Cerebellum (tissue), 4 donors: ENCODE measurements at places on chromosomes 1 and 21.

DNA sequence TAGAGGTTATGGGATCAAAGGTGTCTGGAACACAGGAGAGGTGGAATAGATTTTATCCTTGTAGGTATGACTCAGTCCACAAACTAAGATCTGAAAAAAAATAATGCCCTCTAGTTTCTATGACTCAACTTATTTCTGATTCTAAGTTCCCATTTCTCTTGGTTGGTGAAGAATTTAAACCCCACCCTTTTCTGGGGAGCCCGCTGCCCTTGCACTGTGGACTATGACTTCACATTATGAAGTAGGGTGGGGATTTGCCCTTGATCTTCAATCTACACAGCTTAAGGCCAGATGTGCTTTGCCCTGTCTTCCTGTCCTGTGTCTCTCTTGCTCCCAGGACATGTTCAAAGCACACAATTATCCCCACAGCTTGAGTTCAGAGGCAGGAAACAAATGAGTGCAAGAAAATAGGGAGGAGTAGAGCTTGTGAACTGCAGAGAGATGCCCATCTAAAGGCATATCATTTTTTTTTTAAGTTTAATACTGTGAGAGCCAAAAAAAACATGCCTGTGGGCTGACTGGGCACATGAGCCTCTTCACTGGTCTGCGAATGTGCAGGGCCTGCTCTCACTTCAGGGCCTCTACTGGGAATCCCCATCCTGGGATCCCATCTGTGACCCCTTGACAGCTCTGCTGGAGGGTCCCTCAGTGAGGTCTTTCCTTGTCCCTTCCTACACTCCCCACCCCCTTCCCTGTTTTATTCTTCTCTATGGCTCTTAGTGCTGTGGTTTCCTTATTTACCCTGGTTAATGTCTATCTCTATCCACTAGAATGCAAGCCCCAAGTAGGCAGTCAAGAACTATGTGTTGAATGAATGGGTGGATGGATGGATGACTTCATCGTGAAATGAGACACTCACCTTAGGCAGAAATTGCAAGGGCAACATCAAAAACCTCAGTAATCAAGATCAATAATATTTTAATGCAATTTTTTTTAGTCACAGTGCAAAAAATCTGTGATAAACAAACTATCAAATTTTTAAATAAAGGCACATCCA, 61.5 kb downstream of the CD58 start:
- no peak for DNase-seq

GRCh38 chr1:225919906-225920305, 4.1 kb downstream of the PYCR2 start:
- DNase-seq, result peak; percentile 17

DNA sequence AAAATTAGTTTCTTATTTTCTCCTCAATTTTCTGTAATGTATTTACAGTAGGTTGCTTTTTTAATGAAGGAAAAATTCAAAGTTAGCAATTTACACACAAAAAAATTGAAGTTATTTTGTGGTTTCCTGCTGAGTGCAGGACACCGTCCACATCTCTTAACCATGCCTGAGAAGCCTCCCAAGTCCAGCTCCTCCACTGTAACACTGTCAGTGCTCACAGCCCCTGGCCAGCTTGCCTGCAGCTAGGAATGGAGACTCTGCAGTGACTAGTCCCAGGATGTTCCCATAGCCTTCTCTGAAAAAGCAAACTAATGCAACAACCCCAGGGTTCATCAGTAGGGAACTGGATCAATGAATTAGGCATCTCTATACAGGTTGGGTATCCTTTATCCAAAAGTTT, 3.5 kb downstream of the A3GALT2 start:
- DNase-seq, result no peak

DNA sequence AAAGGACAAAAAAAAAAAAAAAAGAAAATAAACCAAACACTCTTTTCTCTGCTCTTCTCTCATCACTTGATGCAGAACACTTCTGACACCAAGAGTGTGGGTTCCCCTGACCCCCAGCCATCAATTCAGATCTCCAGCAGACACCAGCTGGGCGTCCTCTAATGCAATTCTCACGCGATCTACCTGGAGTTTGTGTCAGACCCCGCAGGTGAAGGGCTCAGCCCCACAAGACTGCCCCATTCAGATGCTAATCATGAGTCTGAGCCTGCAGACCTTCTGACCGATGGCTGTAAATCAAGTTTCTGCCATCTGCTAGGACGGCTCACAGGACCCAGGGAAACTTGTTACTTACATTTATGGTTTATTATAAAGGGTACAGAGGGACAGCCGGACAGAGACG, 133.6 kb upstream of the C1orf174 start:
- DNase-seq, result no peak

DNA sequence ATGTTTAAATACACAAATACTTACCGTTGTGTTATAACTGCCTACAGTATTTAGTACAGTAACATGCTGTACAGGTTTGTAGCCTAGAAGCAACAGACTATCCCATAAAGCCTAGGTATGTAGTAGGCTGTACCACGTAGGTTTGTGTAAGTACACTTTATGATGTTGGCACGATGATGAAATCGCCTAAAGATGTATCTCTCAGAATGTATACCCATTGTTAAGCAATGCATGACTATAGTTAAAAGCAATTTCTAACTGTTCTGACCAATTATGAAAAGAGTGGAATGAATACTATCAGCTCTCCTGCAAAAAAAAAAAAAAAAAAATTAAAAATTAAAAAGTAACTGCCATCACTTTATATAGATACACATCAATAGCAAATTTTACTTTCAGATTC, 11.4 kb downstream of the HP1BP3 start:
- no peak for DNase-seq

- DNase-seq, result no peak
Measured at GRCh38 chr21:15190837-15191236, 126.0 kb upstream of the NRIP1 start.

DNA sequence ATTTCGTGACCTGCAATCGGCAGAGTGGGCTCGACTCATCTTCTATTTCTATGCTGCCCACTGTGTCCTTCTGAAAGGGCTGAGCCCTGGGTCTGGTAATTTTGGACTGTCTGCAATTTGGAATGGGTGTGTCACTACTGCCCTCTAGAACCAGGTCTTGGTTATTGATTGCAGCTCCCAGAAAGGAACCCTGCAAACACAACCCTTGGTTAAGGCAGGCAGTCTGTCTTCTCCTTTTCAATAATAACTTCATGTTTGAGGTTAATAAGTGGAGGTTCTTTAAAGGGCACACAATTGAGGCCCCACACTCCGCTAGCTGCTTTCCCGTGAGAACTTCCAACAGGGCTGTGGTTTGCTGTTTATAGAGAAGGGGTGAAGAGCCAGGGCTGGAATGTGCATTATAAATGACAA, 79.9 kb upstream of the LYST start:
- DNase-seq, result peak; percentile 60

DNA sequence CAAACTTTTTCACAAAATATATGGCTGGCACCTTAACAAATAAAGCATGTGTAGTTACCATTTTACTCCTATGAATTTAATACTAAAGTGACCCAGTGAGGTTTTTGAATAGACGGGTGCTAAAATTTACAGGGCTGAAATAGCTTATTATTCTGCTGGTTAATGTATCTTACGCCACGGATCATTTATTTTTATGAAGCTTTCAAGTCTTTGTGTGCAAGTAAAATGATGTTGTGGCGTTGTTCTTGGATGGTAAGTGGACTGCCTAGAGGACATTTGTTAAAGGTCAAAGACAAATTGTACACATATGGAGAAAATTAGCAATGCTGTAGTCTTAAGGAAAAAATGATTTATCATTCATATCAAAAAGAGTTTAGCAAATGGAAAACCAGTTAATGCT, 22.8 kb downstream of the INSL5 start:
- no peak for DNase-seq

DNA sequence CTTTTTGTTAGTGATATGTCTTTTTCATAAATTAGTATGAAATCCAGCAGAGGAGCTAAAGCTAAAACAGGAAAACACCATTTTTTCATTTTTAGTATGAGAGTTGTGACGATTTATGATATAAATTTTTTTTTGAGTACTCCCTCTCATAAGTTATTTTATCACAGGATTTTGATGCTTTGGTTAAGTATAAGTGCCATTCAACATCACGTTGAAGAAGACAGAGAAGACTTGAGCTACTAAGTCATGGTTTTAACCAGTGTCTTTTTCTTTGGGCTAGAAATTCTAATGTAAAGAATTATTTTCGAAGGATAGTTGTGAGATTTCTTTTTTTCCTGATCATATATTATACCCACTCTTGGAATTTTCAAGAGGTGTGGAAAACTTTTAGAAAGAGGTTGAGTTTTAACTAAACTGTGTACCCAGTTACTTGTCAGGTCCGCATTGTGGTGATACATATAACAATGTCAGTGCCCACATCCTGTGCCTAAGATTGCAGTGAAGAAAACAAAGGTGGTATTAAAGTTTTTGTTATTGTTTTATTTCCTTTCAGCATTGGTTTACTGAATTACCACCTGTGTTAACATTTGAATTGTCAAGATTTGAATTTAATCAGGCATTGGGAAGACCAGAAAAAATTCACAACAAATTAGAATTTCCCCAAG, 93.8 kb downstream of the USP25 start:
- DNase-seq, result no peak
